Thymus (tissue), 14 donors: ENCODE measurements at places on chromosomes 16 and 17. TPM values are rescaled to one million over a fixed set of nuclear protein-coding genes. Genes with fewer than 3 reads are reported as not detected.

GRCh38 chr16:71542377-71542776 lies 16.2 kb downstream of the CHST4 start:
- H3K27me3 ChIP-seq: no peaks in the 10 kb centered on the region
- H3K27ac ChIP-seq: no peak overlapping the region
- H3K4me3 ChIP-seq: no peak overlapping the region
- H3K36me3 ChIP-seq: no peaks in the 10 kb centered on the region
- DNase-seq: no peak

- H3K4me1 ChIP-seq: no peaks in the 10 kb centered on the region
- H3K27me3 ChIP-seq: no peaks in the 10 kb centered on the region
- H3K36me3 ChIP-seq: no peaks in the 10 kb centered on the region
- H3K4me3 ChIP-seq: no peak overlapping the region
- no peak overlapping the region for H3K27ac ChIP-seq
- no peak for DNase-seq
Observed at GRCh38 chr16:82643136-82643535, 16.4 kb downstream of the CDH13 start.

DNA sequence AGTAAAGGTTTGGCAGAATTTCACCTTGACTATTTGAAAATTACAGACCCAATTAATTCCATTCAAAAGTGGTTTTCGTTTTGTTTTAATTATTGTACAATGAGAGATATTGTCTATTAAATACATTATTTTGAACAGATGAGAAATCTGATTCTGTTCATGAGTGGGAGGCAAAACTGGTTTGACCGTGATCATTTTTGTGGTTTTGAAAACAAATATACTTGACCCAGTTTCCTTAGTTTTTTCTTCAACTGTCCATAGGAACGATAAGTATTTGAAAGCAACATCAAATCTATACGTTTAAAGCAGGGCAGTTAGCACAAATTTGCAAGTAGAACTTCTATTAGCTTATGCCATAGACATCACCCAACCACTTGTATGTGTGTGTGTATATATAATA lies 72.6 kb downstream of the CDK12 start:
- no peaks in the 10 kb centered on the region for H3K27me3 ChIP-seq
- no peaks in the 10 kb centered on the region for H3K4me1 ChIP-seq
- DNase-seq: no peak
- H3K27ac ChIP-seq: no peak overlapping the region
- peaks cover 19% of the 10 kb centered on the region for H3K36me3 ChIP-seq
- no peak overlapping the region for H3K4me3 ChIP-seq

- H3K36me3 ChIP-seq: peaks cover 8% of the 10 kb centered on the region
- H3K4me3 ChIP-seq: no peak overlapping the region
- H3K27me3 ChIP-seq: no peaks in the 10 kb centered on the region
- DNase-seq: no peak
- no peak overlapping the region for H3K27ac ChIP-seq
Observed at GRCh38 chr17:28199728-28200127, 119.3 kb upstream of the TMEM97 start.

DNA sequence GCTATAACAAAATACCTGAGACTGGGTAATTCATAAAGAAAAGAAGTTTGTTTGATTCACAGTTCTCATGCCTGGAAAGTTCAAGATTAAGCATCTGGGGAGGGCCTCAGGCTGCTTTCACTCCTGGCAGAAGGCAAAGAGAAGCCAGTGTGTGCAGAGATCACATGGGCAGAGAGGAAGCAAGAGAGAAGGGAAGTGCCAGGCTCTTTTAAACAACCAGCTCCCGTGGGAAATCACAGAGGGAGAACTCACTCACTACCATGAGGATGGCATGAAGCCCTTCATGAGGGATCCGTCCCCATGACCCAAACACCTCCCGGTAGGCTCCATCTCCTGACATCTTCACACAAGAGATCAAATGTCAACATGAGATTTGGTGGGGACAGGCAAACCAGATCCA lies 501.6 kb downstream of the MAF start:
- H3K4me1 ChIP-seq: peaks cover 25% of the 10 kb centered on the region
- H3K4me3 ChIP-seq: no peak overlapping the region
- DNase-seq: no peak
- no peaks in the 10 kb centered on the region for H3K27me3 ChIP-seq
- no peaks in the 10 kb centered on the region for H3K36me3 ChIP-seq

- H3K36me3 ChIP-seq: no peaks in the 10 kb centered on the region
- no peak for DNase-seq
- no peaks in the 10 kb centered on the region for H3K27me3 ChIP-seq
- H3K4me1 ChIP-seq: peaks cover 3% of the 10 kb centered on the region
- H3K4me3 ChIP-seq: no peak overlapping the region
Observed at GRCh38 chr16:46928811-46929210, 44.6 kb downstream of the GPT2 start.

GRCh38 chr17:74646231-74646630 lies 22.7 kb upstream of the CD300E start:
- H3K4me1 ChIP-seq: no peaks in the 10 kb centered on the region
- H3K27me3 ChIP-seq: peaks cover 21% of the 10 kb centered on the region
- H3K36me3 ChIP-seq: no peaks in the 10 kb centered on the region
- no peak for DNase-seq
- H3K4me3 ChIP-seq: no peak overlapping the region

DNA sequence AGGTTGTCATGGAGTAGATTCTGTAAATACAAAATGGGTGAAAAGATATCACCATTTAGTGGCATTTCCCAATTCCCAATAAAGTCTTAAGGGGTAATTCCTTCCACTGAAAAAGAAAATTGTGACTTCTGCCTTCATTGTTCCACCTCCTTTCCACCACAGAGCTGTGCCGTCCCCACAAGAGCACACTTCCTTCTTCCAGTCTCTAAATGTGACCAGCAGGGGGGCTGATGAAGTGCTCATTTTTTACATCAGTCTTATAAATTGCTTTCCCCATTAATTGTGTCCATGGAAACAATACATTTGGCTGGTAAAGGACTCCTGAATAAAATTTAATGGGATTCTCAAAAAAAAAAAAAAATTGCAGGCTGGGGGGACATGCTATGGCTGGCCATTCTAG lies 260.8 kb upstream of the PSMD7 start:
- H3K4me3 ChIP-seq: no peak overlapping the region
- no peak overlapping the region for H3K27ac ChIP-seq
- no peaks in the 10 kb centered on the region for H3K27me3 ChIP-seq

DNA sequence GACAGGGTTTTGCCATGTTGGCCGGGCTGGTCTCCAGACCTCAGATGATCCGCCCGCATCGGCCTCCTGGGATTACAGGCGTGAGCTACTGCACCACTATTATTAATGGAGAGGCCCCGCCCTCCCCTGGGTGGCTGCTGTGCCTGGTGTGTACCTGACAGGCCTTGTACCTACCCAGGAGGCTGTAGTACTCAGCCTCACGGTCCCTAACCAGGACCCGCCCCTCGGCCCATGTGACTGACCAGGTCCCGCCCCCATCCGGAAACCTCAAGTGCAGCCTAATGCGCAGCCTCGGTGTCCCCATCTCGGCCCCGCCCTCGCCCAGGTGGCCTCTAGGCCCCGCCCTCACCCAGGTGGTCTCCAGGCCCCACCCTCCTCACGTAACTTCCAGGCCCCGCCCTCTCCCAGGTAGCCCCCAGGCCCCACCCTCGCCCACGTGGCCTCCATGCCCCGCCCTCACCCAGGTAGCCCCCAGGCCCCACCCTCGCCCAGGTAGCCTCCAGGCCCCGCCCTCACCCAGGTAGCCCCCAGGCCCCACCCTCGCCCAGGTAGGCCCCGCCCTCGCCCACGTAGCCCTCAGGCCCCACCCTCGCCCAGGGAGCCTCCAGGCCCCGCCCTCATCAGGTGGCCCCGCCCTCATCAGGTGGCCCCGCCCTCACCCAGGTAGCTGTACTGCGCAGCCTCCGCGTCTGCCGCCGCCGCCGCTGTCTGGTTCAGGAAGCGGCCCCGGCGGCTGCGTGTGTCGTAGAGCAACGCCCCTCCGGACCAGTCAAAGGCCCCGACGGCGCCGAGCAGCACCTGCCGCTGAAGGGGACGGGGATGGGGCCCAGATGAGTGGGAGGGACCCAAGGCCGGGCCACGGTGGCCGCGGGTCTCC lies 31.0 kb downstream of the HASPIN start:
- peaks cover 78% of the 10 kb centered on the region for H3K4me1 ChIP-seq
- peak overlapping the region; percentile 94 for H3K27ac ChIP-seq
- H3K27me3 ChIP-seq: no peaks in the 10 kb centered on the region

GRCh38 chr16:89722392-89723278 lies 1.3 kb downstream of the ZNF276 start:
- H3K4me3 ChIP-seq: peak overlapping the region; percentile 71
- H3K36me3 ChIP-seq: peaks cover 29% of the 10 kb centered on the region
- peaks cover 10% of the 10 kb centered on the region for H3K27me3 ChIP-seq
- peaks cover 31% of the 10 kb centered on the region for H3K4me1 ChIP-seq
- DNase-seq: no peak

DNA sequence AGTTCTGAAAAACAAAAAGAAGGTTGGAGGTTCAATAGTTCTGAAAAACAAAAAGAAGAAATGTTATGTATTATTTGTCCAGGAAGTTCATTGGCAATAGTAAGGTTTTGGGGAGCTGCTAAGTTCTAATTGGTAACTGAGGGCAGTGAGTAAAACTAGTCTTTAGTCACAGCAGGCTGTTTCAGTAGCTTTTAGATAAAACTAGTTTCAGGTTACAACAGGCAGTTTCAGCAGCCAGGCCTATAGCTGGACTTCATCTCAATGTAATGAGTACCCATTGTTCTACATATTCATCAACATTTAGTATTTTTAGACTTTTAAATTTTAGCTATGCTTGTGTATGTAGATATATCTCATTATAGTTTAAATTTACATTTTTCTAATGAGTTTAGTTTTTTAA lies 639.3 kb downstream of the TOX3 start:
- no peak for DNase-seq
- H3K4me1 ChIP-seq: no peaks in the 10 kb centered on the region
- H3K27ac ChIP-seq: no peak overlapping the region
- H3K27me3 ChIP-seq: no peaks in the 10 kb centered on the region
- H3K36me3 ChIP-seq: no peaks in the 10 kb centered on the region

DNA sequence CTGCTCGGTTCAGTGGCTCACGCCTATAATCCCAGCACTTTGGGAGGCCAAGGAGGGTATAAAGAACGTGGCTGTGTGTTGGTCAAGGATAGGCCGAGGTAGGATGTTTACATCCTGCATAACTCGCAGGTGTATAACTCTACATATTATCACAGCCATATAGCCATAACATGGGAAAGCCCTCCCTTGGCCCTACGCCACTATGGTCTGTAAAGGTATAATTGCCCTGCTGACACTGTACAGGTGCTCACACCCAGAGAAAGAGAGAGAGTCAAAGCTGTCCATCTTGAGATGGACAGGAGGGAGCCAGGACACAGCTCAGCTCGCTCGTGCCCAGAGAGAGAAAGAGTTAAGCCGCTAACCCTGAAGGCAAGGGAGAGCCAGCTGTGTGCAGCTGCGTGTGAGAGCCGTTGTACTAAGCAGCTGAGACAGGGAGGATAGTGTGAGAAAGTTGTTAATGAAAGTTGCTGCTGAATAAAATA lies 30.4 kb upstream of the DHX8 start:
- no peak for DNase-seq
- no peak overlapping the region for H3K27ac ChIP-seq

GRCh38 chr17:49018748-49019147 lies 21.6 kb downstream of the IGF2BP1 start:
- H3K4me1 ChIP-seq: peaks cover 9% of the 10 kb centered on the region
- peaks cover 16% of the 10 kb centered on the region for H3K36me3 ChIP-seq
- DNase-seq: no peak
- H3K4me3 ChIP-seq: no peak overlapping the region
- no peaks in the 10 kb centered on the region for H3K27me3 ChIP-seq

DNA sequence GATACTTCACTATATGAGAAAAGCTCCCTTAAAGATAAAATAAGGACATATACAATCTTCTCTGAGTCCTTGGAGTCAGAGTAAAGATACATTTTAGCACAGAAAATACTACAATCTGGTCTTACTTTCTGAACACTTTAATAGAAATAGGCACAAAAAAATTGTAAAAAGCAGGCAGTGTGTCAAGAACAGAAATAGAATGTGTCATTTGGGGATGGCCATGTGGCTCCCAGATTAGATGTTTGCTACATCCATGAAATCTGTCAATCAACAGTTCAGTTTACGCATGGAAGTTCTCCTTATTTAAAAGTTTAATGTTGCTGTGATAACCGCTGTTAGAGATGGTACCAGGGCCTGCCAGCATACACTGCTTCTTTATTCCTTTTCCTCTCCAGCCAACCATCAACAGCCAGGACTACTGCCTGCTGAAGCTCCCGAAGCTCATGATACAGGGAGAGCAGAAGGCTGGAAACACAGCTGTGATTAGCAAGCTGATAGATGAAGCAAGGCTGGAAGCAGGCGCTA lies 278.5 kb downstream of the CEP112 start:
- no peak overlapping the region for H3K27ac ChIP-seq
- H3K36me3 ChIP-seq: no peaks in the 10 kb centered on the region
- DNase-seq: no peak
- no peak overlapping the region for H3K4me3 ChIP-seq
- H3K4me1 ChIP-seq: no peaks in the 10 kb centered on the region

DNA sequence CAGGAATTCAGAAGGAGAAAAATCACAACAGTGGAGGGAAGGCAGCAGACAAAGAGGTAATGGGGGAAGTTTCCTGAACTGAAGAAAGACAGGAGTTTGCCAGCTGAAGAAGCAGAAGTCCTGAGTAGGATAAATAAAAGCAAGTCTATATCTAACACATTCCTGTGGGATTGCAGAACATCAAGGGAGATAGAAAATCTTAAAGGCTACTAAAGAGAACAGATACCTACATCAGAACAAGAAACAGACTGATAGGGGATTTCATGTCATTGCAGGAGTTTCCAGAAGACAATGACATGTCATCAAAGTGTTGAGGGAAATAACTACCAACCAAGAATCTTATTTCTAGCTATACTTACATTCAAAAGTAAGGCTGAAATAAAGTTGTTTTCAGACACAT lies 21.3 kb upstream of the CRYBA1 start:
- no peaks in the 10 kb centered on the region for H3K4me1 ChIP-seq
- no peak overlapping the region for H3K4me3 ChIP-seq
- H3K36me3 ChIP-seq: no peaks in the 10 kb centered on the region
- no peak overlapping the region for H3K27ac ChIP-seq
- DNase-seq: no peak

GRCh38 chr16:12433691-12434390 lies 369.8 kb downstream of the CPPED1 start:
- DNase-seq: no peak
- H3K27ac ChIP-seq: no peak overlapping the region
- no peaks in the 10 kb centered on the region for H3K4me1 ChIP-seq

- no peaks in the 10 kb centered on the region for H3K27me3 ChIP-seq
- no peaks in the 10 kb centered on the region for H3K4me1 ChIP-seq
- H3K36me3 ChIP-seq: no peaks in the 10 kb centered on the region
- no peak overlapping the region for H3K27ac ChIP-seq
- H3K4me3 ChIP-seq: no peak overlapping the region
Observed at GRCh38 chr17:76935331-76935730, 67.1 kb downstream of the MGAT5B start.

GRCh38 chr17:66963909-66964771 lies at the start of gene CACNG4:
TSS of gene CACNG4 (plus strand) at chr17:66964707. CDS start at chr17:66964912, 205 bp downstream.
- H3K4me1 ChIP-seq: peaks cover 6% of the 10 kb centered on the region
- DNase-seq: no peak
- no peak within 1 kb of the TSS for H3K4me3 ChIP-seq
- no peaks in the 10 kb centered on the region for H3K36me3 ChIP-seq

GRCh38 chr17:79008666-79009387 lies 737 bp downstream of the CANT1 start:
- peaks cover 49% of the 10 kb centered on the region for H3K4me1 ChIP-seq
- DNase-seq: no peak
- no peak overlapping the region for H3K27ac ChIP-seq
- peak overlapping the region; percentile 90 for H3K4me3 ChIP-seq

PDP2 gene
- 2.5 TPM for total RNA-seq

MAPK7 gene
- 3.3 TPM for total RNA-seq

TIGD7 gene
- 6.4 TPM for total RNA-seq

C16orf92 gene
- total RNA-seq: not detected

ABCC12 gene
- total RNA-seq: 0.05 TPM

C16orf89 gene
- 1.4 TPM for total RNA-seq

EPX gene
- total RNA-seq: 14.9 TPM

HSPB9 gene
- total RNA-seq: 0.05 TPM
